ENCODE measurements at places on chromosomes 6 and 20. TPM values are rescaled to one million over a fixed set of nuclear protein-coding genes. Genes with fewer than 3 reads are reported as not detected.

The GLP1R gene
- 0.11 TPM for total RNA-seq

DNA sequence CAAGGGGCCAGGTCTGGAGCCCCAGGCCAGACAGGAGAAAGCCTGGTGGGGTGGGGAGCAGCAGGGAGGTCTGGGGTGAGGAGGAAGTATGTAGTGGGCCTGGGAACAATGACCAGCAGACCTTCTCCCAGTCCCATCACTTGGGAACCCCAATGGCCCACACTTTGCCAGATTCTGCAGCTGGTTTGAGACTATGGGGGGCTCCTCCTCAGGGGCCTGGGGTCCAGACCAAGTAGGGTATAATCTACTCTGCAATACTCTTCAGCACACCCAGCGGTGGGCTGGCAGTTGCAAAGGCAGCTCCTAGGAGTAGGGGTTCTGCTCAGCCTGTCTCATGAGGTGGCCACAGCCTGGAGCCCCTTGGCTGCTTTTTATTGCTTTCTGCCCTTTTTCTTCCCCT is 52.8 kb downstream of the NPEPL1 start:
- H3K27ac ChIP-seq = no peak overlapping the region
- no peak overlapping the region for H3K4me3 ChIP-seq
- DNase-seq = peak; percentile 53
- no peaks in the 10 kb centered on the region for H3K36me3 ChIP-seq
- no peaks in the 10 kb centered on the region for H3K4me1 ChIP-seq
- H3K27me3 ChIP-seq = no peaks in the 10 kb centered on the region

The EPPIN gene
- total RNA-seq = not detected

DNA sequence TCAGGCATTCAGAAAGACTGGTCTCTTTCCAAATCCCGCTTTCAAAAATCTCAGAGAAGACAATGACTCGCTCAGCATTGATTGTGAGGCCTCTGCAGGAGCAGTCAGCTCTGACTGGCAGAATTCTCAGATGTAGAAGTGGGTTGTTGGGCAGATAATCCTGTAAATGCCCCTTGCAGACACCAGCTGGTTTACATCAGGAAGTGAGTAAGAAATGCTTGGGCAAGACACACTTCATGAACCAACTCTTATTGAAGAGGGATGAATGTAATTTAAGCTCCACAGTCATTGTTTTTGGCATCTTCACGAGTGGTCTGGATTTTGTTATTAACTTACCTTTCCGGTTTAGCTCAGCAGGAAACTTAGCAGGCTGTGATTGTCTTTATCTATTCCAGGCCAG is 166.6 kb downstream of the PLCB4 start:
- no peaks in the 10 kb centered on the region for H3K27me3 ChIP-seq
- H3K27ac ChIP-seq = no peak overlapping the region
- H3K4me3 ChIP-seq = no peak overlapping the region

DNA sequence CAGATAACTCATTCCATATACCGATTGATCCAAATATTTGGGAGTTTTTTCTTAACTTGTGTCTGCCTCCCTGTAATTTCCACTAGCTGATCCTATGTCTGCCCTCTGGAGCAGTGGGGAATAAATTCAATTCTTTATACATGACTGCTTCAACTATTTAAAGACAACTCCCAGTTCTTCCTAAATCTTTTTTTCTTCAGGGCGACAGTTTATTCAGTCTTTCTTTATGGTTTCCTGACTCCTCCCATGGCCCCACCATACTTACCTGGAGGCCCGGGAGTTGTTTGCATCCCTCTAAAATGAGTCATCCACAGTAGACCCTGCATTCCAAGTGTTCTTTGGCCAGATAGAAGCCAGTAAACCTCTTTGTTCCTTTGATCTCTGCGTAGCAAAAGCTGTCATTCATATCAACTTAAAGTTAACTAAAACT is 73.6 kb downstream of the LCA5 start:
- no peaks in the 10 kb centered on the region for H3K36me3 ChIP-seq
- no peaks in the 10 kb centered on the region for H3K4me1 ChIP-seq
- no peak overlapping the region for H3K27ac ChIP-seq
- no peak overlapping the region for H3K4me3 ChIP-seq
